ENCODE measurements at places on chromosomes 3 and 15. TPM values are rescaled to one million over a fixed set of nuclear protein-coding genes. Genes with fewer than 3 reads are reported as not detected.

DNA sequence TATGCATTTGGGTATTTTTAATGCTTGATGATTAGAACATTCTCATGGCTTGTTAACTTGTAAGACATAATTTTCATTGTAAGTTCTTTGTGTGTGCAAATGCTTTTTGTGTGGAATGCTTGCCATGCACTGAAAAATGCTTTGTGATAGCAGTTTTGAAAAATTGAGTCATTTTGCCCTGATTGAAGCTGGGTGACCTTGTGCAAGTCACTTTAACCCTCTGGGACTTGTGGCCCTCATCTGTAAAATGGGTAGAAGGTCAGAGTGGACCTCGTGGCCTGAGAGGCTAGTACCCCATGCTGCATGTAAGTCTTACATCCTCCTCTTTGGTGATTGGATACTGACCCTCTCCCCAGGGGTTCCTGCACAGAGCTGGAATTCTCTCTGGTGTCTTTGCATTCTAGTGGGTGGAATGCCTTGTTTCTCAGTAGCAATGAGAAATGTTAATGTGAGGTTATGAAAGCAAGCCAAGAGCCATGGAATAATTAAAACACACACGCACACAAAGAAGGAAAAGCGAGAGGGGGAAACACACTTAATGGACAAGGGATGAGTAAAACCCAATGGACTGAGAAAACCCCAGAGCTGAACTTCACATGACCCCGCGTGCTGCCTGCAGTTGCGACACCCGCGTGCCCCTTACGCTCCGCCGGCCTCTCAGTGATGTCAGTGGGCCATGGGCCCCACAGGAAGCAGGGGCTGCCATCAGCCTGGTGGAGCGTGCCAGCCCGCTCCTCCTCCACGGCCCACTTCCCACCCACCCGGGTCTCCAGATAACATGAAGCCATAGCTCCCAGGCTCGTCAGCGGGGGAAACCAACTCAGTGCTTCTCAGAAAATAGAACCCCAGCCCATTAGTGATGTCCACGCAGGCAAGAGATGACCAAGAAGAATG is 44.0 kb downstream of the SMAD3 start:
- DNase-seq: peak; percentile 99

DNA sequence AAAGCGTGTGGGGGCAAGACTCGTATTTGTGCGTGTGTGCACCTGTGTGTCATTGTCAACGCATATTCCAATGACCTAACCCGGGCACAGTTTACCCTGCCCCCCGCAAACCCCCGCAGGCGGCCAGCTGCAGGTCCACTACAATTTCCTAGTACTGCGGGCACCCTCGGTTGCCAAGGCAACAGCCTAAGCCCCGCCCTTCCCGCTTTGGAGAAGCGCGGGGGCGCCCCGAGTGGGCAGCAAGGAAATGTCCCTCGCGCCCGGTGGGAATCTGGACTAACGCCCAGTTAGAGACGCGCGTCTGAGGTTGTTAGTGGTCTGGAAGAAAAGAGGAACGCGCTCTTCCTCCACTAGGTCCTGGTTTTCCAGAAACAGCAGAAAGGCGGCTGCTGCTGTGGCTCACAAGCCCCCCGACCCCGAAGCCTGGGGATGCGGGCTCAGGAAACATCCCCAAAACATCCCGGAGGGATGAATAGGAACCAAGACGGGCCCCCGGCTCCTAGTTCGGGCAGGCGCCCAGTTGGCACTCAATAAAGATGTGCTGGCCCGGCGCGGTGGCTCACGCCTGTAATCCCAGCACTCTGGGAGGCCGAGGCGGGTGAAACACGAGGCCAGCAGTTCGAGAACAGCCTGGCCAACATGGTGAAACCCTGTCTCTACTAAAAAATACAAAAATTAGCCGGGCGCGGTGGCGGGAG is 1.1 kb downstream of the ABHD14A start:
- peak; percentile 56 for DNase-seq

- DNase-seq: no peak
These were observed 80.0 kb upstream of the SKOR1 start for GRCh38 chr15:67745073-67746006.

- no peak for DNase-seq
These were observed 20.2 kb downstream of the CFAP44 start for GRCh38 chr3:113421082-113421481.

The TNIK gene
- total RNA-seq: 0.16 TPM

- no peak for DNase-seq
These were observed 342.8 kb downstream of the ERC2 start for GRCh38 chr3:56125358-56126005.

The MKRN2 gene
- 39.1 TPM for total RNA-seq

The CRABP1 gene
- not detected for total RNA-seq

DNA sequence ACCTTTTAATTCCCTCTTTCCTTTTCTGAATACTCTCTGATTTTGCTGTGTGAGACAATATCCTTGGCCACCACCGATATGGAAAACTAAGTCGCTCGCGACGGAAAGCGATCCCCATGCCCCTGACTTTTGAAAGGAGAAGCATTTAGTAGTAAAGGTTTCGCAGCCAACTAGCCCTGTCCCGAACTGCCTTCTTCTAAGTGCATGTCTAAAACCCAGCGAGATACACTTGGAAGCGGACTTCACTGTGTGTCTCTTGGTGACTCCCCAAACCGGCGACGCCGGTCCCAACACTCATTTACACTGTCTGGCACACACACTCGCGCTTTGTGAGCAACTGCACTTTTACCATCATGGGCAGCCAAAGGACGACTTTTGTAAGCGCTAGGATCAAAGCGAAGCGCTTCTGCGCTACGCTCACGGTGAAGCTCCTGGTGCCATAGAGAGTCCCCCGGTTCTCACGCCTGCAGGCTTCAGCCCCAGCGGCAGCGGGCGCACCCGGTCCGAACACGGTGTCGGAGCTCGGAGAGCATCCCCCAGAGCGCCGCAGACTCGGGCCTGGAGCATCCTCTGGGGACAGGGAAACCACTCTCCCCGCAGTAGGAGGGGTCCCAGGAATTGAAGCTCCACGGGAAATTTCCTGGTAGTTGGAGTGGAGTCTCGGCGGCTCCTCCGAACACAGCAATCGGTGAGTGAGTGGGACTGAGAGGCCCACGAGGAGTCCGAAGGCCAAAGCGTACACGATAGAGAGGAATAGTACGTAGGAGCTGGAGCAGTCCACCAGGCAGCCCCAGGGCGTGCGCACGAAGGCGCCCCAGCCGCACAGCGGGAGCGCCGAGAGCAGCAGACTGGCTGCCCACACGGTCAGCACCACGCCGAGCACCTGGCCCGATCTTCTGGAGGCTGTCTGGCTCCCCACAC is 1.4 kb downstream of the GPR149 start:
- peak; percentile 28 for DNase-seq

DNA sequence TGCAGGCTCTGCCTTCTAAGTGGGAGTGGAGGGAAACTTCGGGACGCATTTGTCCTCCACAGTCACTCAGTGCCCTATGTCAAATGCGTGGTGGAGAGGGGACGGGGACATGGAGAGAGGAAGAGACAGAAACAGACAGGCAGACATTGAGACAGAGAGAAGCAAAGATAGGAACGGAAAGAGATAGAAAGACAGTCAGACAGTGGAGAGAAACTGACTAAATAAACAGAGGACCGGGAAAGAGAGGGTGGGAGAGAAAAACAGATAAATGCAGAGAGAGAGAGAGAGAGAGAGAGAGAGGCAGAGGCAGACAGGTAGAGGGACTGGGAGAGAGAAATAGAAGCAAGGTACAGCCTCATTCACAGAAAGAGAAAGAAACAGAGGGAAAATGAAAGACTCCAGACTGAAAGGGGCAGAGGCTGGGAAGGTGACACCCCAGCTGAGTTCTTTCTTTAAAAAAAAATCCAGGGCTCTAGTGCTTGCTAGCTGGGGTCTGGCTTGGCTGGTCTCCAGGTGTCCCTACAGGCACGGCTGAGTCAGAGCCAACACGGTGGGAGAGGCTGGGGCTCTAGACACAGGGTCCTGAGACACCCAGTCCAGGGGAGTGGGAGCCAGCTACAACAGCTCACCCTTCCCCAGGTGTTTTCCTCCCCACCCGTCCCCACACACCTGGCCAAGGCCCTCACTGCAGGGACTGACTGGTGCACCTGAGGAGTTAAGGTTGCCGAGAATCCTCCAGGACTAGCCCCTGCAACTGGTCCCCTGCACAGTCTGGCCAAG is 506.1 kb upstream of the PROK2 start:
- DNase-seq: no peak

The TM4SF18 gene
- total RNA-seq: 2.4 TPM

The SLC7A14 gene
- total RNA-seq: not detected

- no peak for DNase-seq
These were observed 83.6 kb downstream of the HMG20A start for GRCh38 chr15:77504306-77504705.

GRCh38 chr15:83476066-83476465 is 28.9 kb downstream of the SH3GL3 start:
- no peak for DNase-seq

- DNase-seq: no peak
These were observed 22.2 kb downstream of the MME start for GRCh38 chr3:155102329-155102728.

Measured in SJSA1 (cell line).